ENCODE measurements at places on chromosomes 5 and 9. TPM values are rescaled to one million over a fixed set of nuclear protein-coding genes. Genes with fewer than 3 reads are reported as not detected.

DNA sequence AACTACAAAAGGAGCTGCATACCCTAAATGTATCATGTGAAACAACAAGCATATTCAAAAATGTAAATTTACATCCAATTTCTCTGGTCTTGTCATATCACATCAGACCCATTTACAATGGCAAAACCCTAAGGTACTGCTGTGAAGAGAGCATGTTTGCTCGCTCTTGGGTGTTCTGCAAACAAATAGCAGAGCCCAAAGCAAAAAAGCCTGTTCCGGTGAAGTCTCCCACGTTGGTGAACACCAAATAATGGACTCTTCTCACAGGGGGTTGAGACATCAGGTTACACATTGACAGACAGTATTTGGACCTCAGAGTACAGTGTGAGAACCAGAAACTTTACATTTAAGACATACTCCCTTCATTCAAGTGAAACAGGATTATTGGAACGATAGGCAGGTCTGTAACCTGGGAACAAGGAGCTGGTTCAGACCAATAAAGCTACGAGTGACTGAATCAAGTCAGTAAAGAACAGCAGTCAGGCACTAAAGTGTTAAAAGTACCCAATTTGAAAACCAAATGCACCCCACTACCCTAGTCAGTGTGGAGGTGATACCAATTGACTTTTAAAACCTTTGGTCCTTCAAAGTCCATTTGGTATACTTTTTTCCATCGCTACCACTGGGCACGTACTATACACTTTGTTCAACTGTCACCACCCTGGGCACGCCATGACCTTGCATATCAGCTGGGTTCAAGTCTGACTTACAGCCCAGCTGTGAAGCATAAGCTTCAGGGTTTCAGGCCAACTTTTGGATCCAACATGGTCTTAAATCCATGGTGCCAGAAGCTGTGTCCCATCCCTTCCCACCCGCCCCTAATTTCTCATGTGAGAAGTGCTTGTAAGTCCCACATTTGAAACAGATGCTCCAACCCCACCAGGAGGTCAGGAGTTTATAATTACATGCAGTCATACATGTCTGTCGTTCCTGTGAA, 36.4 kb downstream of the ETF1 start:
- DNase-seq = no peak

DNA sequence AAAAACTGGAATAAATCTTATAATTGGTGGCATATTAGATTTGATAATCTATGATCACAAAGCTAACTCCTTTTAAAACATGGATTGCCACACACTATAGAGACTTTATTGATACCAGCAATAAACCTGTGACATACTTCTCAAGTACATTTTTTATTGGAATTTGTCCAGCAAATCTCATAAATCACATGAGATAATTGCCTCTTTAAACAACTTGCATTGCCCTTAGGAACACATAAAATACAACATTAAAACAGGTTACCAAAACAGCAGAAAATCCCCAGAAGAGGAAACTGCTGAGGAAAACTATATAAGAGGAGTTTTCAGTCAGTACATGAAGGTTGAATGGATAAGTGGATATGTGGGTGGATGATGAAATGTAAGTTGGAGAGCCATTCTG, 124.6 kb downstream of the SNCAIP start:
- no peak for DNase-seq

- no peak for DNase-seq
Observed at GRCh38 chr9:32698706-32699277, 63.3 kb upstream of the TAF1L start.

GRCh38 chr5:5881294-5881693, 458.8 kb downstream of the ICE1 start:
- DNase-seq = no peak

DNA sequence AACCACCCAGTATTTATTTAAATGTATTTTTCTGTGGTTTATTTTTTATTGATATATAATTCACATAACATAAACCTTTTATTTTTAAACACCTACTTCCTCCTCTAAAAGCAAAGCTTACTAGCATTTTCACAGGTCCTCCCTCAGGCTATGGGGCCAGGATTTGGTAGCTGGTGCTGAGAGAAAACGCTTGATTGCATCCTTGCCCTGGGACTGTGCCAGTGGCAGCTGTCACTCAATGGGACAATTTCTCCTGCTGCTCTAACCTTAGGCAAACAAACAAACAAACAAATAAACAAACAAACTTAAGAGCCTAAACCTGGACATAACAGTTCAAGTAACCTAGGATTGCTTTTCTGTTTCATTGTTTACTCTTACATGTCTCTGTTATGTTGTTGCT, 102.7 kb downstream of the FOCAD start:
- DNase-seq = no peak

CYLC2 gene
- total RNA-seq = not detected

DNA sequence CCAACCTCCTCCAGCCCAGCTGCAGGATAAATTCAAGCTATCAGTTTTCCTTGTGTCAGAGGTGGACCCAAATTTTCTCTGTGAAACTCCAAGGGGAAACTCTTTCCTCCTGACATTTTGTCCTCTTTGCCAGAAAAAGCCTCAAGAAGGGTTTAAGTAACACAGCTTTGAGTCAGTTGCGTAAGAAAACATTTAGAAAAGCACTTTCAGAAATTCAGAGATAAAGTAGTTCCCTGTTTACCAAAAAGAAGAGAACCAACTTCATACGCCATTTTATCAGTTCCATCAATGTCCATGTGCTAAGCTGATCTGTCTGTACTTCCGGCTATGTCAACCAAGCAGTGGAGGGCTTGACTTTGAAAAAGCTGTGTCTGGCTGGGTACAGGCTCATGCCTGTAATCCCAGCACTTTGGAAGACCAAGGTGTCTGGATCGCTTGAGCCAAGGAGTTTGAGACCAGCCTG, 19.9 kb upstream of the SUSD1 start:
- no peak for DNase-seq

GRCh38 chr5:116763987-116764866, 189.6 kb upstream of the SEMA6A start:
- DNase-seq = no peak

DNA sequence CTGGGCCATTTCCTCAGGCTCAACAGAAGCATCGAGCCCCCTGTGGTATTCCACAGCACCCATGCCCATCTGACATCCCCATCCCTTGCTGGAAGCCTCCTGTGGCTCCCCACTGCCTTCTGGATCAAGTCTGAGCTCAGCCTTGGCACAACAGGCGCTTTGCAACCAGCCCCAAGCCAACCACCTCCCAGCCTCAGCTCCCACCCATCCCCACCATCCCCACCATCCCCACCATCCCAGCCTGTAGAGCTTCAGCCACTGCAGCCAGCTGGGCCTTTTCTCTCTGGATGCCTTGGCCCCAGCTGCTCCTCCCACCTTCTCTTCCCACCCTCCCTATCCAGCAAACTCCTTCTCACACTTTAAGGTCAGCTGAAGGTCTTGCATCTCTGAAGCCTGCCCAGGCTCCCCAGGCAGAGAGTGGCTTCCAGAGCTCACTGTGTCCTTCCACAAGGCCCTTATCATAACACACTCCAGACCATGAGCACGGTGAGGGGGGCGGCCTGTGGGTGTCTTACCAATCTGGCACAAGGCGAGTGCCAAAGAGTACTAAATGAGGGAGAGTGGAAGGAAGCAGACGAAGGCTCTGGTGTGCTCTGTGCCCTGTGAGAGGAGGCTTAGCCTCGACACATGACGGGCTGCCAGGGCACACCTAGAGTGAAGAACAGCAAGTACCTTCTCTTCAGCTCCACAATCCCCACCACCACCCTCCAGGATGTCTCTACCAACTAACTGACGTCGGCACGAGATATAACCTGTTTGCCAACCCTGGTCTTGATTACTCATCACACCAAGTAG, 6.5 kb downstream of the HIGD2A start:
- DNase-seq = no peak

DNA sequence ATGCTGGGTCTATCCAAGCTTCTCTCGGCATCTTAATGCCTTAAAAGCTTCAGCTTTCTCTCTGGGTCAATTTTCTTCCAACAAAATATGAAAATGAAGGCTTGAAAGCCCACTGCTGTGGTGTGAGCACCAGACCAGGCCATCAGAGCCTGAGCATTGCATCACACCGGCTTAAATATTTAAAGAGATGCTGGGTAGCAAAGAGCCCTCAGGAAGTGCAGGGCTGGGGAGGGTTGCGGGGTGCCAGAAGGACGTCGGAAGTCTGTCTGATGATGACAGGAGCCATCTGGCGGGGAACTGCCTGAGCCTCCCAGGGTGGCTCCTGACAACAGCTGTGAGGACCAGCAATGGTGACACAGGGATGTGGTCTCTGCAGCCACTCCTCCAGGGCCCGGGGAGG, 185.5 kb downstream of the OLFM1 start:
- DNase-seq = no peak

MOCS2 gene
- total RNA-seq = 39.8 TPM

DNA sequence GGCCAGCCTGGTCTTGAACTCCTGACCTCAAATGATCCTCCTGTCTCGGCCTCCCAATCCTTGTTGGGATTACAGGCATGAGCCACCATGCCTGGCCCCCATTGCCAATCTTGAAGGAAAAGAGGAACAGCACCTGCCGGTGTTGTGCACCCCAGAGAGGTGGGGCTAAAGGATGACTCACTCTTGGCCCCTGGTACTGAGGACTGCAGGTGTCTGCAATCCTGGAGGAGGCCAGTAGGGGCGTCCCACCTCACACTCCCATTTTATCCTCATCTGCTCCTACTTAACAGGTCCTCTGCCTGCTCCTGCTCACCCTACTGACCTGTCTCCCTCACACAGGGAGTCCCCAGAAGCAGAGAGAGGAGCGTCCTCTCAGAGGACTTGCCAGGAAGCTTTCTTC, 390.4 kb downstream of the ARHGEF28 start:
- no peak for DNase-seq

CER1 gene
- total RNA-seq = not detected

GRCh38 chr9:38417003-38417945, 7.0 kb downstream of the IGFBPL1 start:
- no peak for DNase-seq

- no peak for DNase-seq
Observed at GRCh38 chr5:138391859-138392386, 39.4 kb downstream of the KDM3B start.

SARDH gene
- total RNA-seq = 0.07 TPM

DNA sequence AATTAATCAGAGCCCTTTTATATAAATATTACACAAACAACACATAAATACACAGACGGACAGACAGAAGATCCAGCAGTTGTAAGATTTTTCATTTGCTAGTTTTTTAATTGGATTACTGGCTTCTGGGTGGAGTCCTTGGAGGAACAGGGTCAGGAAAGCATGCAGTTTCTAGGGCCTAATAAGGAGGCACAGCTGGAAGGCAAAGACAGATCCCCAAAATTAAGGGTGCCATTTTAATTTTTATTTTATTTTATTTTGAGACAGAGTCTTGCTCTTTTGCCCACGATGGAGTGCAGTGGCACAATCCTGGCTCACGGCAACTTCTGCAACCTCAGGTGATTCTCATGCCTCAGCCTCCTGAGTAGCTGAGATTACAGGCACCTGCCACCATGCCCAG, 49.5 kb downstream of the PTGS1 start:
- DNase-seq = no peak

NAIP gene
- 1.2 TPM for total RNA-seq

- no peak for DNase-seq
Observed at GRCh38 chr5:85143138-85143537, 758.5 kb upstream of the EDIL3 start.

GRCh38 chr5:154677921-154678320, 77.3 kb upstream of the LARP1 start:
- DNase-seq = no peak

FAXDC2 gene
- total RNA-seq = 0.52 TPM

DNA sequence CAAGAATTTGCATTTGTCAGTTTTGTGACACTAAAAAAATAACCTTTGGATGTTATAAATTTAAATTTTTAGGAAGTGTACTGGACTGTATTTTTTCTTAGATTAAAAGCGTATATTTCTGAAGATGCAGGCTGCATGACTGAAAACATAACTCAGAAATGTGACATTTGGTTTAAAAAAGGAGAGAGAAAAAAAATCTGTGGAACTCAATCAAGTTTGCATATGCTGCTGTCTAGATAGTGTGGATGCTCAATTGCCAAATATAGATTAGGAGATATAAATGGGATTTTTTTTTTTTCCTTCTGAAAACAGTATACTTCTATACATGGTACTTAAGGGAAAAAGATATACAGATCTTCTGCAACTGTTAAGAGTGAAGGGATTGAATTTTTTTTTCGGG, 402.3 kb downstream of the TAF11L14 start:
- no peak for DNase-seq

TMOD1 gene
- 0.98 TPM for total RNA-seq

- no peak for DNase-seq
Observed at GRCh38 chr5:65100911-65101631, 332.3 kb downstream of the CWC27 start.

PDLIM4 gene
- total RNA-seq = 129 TPM

GRCh38 chr5:133687212-133688061, 75.1 kb upstream of the FSTL4 start:
- no peak for DNase-seq

GRCh38 chr5:14909369-14909768, 37.8 kb upstream of the ANKH start:
- no peak for DNase-seq

DNA sequence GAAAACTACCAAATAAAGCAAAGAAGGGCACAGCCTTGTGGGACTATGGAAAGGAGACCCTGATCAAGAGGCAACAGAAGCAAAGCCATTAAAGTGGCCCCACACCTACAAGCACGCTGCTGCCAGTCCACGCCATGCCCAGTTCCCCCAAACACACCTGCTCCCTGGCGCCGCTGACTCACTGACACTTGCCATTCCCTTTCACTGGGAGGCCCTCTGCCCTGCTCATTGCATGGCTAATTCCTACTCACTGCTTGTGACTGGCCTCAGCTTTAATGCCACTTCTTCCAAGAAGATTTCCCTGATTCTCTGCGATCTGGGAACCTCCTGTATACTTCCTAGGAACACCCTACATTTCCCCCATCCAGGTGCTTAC, 71.2 kb upstream of the TAF1L start:
- no peak for DNase-seq

- DNase-seq = no peak
Observed at GRCh38 chr9:22337261-22337660, 109.4 kb upstream of the DMRTA1 start.

- DNase-seq = no peak
Observed at GRCh38 chr5:95486191-95486590, 68.6 kb downstream of the SKIC3 start.

DNA sequence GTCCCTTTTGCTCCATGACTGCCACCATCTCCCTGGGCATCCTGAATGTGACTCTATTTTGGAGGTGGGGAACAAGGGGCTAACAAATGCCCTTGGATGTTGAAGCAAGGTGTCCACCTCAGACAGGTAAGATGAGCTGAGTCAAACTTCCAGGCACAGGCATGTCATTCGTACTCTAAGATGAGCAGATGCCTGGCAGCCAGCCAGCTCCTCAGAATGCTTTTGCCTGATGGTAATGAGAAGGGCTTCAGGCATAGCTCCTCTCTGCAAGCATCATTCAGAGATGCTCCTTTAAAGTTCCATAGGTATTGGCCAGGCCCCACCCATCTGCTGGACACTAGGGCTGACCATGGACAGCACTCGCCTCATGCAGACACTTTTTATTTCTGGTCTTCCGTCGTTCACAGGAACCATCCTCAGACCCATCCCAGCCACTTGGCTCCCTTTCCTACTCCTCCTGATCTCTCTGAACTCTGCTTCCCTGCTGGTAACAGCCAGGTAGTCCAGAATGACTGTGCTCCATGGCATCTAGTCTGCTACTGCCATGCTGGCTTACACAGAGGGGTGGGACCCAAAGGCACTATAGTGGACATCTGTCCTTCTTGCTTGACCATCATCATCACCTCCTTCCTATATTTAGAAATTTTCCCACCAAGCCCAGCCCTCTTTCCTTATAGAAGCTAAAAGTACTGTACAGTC, 118.8 kb downstream of the GLIS3 start:
- DNase-seq = no peak

- DNase-seq = no peak
Observed at GRCh38 chr5:75588666-75589065, 22.6 kb upstream of the ANKDD1B start.

- no peak for DNase-seq
Observed at GRCh38 chr9:79535534-79535933, 36.2 kb upstream of the TLE4 start.
